ENCODE measurements at places on chromosomes 3 and 15. TPM values are rescaled to one million over a fixed set of nuclear protein-coding genes. Genes with fewer than 3 reads are reported as not detected.

ZNF662 gene
- 1.3 TPM for total RNA-seq

FEZF2 gene
- not detected for total RNA-seq

TGM4 gene
- total RNA-seq = not detected

PAQR9 gene
- total RNA-seq = not detected

ZPLD1 gene
- not detected for total RNA-seq

GOLGA8S gene
- total RNA-seq = not detected

GRCh38 chr15:48721061-48721810, 75.7 kb upstream of the FBN1 start:
- DNase-seq = no peak

DNA sequence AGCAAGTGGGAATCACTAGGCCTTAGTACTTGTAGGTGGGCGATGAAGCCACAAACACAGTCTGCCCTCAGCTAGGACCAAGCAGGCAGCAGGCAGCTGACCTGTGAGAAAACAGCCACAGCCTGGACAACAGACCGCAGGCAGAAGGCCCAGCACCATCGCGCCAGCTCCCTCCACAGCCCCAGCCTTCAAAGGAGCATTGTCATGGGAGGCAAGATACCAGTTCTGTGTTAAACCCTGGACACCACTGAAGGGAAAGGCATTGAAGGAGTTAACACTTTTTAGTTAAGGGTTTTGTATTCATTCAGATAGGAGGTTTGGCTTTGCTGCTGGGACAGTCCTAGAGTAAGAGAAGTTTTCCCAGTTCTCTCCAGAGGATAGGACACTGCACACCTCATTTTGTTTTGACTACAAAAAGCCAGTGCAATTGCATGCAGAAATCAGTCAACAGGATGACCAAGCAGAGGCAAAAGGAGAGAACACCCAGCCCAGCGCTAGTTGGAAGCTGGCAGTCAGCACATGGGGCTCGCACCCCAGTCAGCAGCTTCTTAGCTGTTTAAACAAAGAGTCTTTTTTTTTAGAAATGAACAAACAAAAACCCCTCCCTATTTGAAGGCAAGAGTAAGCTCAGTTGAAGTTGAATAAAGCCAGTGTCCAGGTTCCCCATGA, 286.1 kb upstream of the TPM1 start:
- no peak for DNase-seq

GRCh38 chr3:134214239-134214638, 36.4 kb downstream of the RYK start:
- no peak for DNase-seq

DNA sequence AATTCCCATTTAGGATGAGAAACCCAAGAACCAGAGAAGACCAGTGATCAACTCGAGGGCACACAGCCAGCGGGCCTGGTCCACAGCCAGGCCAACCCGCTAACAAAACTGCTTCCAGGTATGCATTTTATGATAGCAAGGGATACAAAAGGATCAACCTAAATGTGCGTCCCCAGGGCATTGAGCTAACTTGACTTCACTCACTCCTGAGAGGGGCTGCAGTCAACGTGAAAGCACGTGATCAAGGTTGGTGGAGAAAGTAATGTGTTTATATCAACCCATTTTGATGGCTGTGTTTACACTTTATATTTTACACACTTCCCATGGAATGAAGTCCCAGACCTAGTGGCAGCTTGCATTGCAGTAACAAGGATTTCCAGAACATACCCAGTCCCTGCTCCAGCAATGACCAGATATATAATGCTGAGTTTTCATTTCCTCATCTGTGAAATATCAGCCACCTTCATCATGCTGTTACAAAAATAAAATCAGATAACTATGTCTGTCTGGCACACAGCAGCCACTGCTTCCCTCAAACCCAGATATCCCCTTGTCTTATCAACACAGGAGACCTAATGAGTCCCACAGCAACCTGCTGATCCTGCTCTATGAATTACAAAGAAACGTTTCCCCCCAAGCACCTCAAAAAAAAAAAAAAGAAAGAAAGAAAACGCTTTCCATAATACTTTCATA, 2.0 kb downstream of the KLHL6 start:
- DNase-seq = no peak

- no peak for DNase-seq
Observed at GRCh38 chr3:45163481-45163880, 17.3 kb upstream of the CDCP1 start.

- DNase-seq = no peak
Observed at GRCh38 chr3:99833617-99834205, 16.0 kb downstream of the CMSS1 start.

DNA sequence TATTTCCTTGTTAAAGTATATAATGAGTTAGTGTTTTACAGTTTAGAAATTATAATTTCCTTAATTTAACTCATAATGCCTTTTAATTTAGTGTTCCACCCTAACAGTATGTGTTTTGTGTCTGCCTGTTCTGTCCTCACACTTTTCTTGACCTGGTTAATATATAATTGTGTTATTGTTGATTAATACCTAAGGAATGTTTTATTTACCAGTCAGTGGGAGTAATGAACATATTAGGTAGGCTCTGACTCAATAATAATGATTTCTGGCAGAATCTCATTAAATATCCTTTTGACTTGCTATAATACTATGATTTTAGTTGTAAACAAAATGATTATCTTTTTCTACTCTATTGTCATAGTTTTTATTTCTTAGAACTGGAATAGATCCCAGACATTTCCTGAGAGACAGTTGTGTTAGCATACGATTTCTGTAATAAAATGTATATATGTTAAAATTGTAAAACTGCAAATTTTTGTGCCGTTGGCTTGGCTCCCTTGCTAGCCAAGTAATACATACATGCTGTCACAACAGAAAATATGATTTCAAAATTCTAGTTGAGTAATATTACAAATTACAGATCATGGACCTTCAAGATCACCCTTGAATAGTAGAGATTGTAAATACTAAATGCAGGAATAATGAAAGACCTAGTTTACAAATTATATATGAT, 51.9 kb downstream of the RASA2 start:
- no peak for DNase-seq

GRCh38 chr3:147090461-147090860, 315.9 kb downstream of the ZIC4 start:
- DNase-seq = no peak

DNA sequence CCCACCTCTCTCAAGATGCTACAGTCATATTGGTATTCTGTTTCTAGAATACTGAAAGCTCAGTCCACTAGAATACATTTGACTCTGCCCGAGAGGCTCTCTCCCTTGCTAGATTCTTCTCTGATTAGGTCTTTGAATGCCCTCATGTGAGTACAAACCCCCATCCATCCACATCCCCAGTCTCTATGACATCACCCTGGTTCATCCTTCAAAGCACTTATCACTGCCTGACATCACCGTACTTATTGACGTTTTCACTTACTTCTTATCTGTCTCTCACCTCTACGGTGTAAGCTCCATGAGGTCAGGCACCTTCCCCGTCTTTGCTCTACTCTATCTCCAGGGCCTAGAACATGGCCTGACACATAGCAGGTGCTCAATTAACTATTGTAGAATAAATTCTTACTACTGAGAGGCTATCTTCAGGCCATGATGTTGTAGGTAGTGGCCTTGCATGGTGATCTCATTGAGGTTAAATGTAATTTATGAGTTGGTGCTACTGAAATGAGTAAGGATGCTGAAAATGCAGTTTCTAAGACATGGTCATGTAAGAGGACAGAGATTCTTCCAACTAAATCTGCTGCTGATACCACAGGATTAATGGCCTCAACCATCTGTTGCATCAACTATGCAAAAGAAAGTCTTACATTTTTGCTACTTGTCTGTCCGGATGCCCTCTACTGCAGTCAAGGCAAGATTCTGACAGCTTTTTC, 26.8 kb downstream of the EOGT start:
- no peak for DNase-seq

DNA sequence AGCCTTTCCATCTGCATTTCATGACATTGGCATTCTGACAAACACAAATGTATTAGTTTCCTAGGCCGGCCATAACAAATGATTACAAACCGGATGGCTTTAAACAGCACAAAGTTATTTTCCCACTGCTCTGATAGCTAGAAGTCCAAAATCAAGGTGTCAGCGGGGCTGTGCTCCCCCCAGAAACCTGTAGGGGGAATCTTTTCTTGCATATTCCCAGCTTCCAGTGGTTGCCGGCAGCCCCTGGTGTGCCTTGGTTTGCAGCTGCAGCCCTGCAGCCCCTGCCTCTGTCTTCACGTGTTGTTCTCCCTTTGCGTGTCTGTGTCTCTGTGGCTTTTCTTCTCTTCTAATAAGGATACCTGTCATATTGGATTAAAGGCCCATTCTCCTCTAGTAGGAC, 79.0 kb upstream of the CDV3 start:
- no peak for DNase-seq

- no peak for DNase-seq
Observed at GRCh38 chr3:106827515-106828213, 549.6 kb upstream of the CCDC54 start.

- DNase-seq = no peak
Observed at GRCh38 chr3:141372656-141373055, 4.4 kb downstream of the ZBTB38 start.

DNA sequence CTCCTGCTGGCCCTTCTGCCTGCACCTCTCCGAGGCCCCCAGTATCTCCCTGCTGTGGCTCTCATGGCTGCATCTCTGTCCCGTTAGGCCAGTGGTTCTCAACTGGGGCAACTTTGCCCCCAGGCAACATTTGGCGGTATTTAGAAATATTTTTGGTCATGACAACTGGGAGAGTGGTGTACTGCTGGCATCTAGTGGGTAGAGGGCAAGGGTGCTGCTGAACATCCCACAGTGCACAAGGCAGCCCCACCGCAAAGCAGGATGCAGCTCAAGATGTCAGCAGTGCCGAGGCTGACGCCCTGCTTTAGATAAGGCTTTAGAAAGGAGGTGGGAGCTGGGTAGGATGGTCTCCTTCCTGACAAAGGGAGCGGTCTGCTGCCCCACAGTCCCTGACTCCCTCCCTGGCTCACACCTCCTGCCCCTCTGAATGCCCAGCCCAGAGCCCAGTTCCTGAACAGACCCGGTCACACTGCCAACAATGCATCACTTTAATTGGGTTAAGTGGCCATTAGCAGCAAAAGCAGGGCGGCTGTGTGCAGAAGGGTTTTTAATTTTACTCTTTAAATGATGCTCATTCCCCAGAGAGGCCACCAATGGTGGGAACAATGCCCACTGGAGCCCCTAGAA, 68.8 kb upstream of the TMEM115 start:
- DNase-seq = no peak

- no peak for DNase-seq
Observed at GRCh38 chr3:12948371-12948770, 107.0 kb upstream of the RPL32 start.

DNA sequence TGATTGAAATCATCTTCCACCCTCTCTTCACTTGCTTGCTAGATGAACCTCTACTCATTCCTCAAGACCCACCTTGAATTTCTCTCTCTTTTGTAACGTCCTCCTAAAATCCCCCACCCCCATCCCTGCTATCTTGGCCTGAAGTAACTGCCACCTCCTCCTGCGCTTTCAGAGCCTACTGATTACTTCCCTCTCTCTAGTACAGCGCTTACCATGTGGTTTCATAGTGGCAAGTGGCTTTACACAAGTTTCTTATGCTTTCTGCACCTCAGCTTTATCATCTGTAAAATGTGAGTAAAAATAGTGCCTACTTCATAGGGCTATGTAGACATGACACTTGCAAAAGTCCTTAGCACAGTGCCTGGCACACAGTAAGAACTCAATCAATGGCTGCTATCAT, 28.7 kb upstream of the DAZL start:
- no peak for DNase-seq

DNA sequence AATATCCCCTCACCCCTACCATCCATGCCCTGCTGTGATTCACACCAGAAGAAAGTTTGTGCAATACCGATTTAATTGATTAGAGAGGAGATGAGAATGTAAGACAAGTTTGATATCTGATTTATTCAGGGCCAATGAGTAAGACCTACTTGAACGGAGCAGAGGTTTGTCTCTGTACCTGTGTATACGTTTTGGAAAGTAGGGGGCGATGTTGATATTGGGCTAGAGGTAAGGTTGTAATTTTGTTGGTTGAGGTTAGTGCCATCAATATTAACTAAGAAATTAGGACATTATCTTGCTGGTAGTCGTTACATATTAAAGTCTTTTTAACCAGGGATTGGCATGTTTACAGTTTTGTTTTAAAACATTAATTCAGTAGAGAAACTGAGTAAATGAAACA, 20.5 kb downstream of the EAF2 start:
- no peak for DNase-seq

DNA sequence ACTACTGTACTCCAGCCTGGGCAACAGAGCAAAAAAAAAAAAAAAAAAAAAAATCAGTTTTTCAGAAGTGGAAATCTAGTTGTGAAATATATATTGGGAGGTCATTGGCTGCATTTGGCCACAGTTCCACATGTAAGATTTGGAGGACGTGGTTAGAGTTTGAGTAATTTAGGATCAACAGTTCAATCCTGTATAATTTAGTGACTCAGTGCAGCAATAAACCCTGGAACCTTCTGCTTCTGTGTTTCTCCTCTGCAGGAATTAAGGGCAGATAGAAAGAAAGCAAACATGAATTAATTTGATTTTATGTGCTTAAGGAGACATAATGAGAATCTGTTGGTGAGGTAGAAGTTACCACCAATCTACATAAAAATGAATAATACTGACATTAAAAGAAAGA, 347.0 kb downstream of the PTPRG start:
- DNase-seq = no peak

GRCh38 chr15:92637626-92638025, 17.9 kb downstream of the FAM174B start:
- DNase-seq = no peak

- DNase-seq = no peak
Observed at GRCh38 chr3:128358156-128358895, 108.4 kb downstream of the DNAJB8 start.

- DNase-seq = no peak
Observed at GRCh38 chr15:76844096-76844495, 61.0 kb downstream of the SCAPER start.

DNA sequence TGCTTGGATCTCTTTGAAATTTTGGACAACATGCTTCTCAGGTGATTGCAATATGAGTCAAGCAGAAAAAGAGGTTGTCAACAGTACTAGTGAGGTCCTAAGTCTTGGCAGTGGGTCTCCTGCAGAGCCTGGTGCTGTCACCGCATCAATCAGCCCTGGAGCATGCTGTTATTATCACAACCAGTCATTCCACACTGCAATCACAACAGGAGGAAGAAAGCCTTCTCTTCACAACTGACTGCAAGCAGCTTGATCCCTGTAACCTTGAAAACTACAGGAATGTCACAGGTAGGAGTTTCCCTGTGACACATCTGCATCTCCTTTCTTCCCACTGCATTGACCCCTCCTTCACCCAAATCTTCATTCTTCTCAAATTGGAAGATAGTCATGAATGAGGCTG, 451.1 kb upstream of the ATP11B start:
- no peak for DNase-seq

DNA sequence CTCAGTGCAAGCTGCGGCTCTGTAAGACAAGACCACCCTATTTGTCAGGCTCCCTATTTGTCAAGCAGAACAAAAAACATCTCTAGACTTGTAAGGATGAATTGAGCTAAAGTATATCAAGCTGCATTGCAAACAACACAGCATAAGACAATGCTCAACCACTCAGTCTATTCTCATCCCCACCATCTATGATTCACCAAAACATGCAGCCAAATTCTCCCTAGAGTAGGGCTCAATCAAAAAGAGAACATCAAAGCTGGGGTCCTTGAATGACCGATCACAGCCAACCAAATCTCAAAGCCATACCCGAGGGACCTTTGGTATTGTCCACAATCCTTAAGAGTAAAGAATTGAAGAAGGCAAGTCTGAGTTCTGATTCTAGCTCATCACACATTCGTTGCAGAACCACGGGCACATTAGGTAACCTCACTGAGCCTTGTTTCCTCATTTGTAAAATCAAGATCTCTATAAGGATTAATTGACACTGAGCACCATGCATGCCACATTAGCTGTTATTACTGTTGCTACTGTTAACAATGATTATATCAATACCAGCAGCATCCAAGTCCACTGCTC, 31.2 kb downstream of the RFTN1 start:
- no peak for DNase-seq
